Right cardiac atrium (tissue), 5 donors: ENCODE measurements at places on chromosomes 2 and 18.
A peak's percentile ranks its signal among the peaks of the same experiment; 100 is the strongest.

- DNase-seq: no peak
These were observed 584.8 kb downstream of the TSN start for GRCh38 chr2:122340246-122340645.

DNA sequence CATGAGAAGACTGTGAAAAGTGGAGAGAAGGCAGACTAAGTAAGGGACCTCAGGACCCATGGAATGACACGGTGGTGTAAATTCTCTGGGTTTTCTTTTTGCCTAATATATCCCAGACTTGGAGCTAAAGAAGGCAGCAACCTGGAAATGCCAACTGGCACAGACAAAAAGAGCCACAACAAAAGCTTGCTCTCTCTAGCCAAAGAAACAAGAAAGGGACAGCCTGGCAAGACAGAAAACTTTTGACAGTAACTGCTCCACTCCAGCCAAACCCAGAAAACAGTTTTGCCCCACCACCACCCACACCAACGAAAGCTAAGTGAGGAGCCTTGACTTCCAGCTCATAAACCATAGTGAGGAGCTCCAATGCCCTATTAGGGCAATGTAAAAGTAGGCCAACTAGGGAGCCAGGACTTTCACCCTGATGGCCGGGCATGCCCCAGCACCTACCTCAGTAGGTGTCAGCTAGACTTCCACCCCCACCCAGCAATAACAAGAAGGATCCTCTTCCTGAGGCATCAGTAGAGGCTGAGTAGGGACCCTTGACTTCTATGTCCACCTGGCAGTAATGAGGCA is 35.5 kb downstream of the PELI1 start:
- DNase-seq: no peak

GRCh38 chr2:121303531-121304263 is 18.7 kb upstream of the TFCP2L1 start:
- no peak for DNase-seq

- peak; percentile 93 for DNase-seq
These were observed 141.2 kb upstream of the CTAGE1 start for GRCh38 chr18:22558945-22559385.

- no peak for DNase-seq
These were observed 301.8 kb downstream of the C1D start for GRCh38 chr2:67760995-67761394.

DNA sequence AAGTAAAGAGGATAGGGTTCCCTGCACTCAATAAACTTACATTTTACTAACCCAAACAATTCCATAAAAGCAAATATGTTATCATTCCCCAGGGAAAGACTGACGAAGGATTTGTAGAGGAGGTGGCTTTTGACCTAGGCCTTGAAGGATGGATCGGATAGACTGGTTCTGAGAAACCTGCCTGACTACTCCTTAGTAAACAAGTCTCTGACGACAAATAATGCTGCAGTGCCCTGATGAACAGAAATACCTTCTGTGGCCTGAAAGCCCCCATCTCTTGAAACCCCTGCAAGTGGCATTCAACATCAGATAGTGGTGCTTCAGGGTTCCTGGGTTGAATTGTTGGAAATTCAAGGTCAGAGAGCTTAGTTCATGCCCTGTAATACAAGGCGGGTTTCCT is 19.2 kb downstream of the PRKCE start:
- DNase-seq: no peak

GRCh38 chr2:59232394-59233165 is 991.5 kb upstream of the FANCL start:
- no peak for DNase-seq

- DNase-seq: no peak
These were observed 3.6 kb upstream of the TSPYL6 start for GRCh38 chr2:54259413-54260240.

GRCh38 chr2:86337244-86337835 is at the start of gene REEP1:
Gene REEP1 (minus strand): TSS chr2:86337626. CDS start chr2:86337510, 116 bp downstream.
- peak; percentile 34 for DNase-seq

DNA sequence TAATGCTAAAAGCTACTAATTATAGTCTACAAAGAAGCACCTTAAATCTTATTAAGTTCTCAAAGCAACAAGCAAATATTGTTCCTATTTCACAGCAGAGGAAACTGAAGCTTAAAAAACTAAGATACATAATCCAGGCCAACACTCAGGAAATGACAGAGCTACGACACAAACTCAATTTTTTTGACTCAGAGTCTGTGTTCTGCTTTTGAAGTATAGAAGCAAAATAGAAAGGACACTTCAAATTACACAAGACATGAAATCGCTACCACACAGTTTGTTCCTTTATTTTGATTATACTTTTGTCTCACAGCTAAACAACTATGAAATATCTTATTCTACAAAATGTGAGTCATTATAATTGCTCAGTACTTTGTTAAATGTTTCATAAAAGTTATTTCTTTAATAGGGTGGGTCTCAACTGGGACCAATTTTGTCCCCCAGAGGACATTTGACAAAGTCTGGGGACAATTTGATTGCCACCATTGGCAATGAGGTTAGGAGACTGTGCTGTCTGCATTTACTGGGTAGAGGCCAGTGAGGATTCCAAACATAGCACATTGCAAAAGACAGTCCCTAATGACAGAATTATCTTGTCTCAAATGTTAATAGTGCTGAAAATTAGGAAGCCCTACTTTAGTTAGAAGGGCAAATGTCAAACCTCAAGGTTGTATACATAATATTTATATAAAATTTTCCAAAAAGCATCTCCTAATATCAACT is 101.5 kb upstream of the GRB14 start:
- no peak for DNase-seq

GRCh38 chr18:70720607-70721006 is 431.8 kb downstream of the SOCS6 start:
- no peak for DNase-seq

GRCh38 chr2:208570851-208571763 is 164.5 kb downstream of the PTH2R start:
- DNase-seq: no peak
